Hepatocyte (in vitro differentiated cells): ENCODE measurements at places on chromosomes 3 and 15.

GRCh38 chr15:29612096-29612495 is 210.2 kb downstream of the TJP1 start:
- peak; percentile 30 for DNase-seq

- no peak for DNase-seq
Measured at GRCh38 chr15:47975427-47975826, 145.4 kb upstream of the SLC24A5 start.

DNA sequence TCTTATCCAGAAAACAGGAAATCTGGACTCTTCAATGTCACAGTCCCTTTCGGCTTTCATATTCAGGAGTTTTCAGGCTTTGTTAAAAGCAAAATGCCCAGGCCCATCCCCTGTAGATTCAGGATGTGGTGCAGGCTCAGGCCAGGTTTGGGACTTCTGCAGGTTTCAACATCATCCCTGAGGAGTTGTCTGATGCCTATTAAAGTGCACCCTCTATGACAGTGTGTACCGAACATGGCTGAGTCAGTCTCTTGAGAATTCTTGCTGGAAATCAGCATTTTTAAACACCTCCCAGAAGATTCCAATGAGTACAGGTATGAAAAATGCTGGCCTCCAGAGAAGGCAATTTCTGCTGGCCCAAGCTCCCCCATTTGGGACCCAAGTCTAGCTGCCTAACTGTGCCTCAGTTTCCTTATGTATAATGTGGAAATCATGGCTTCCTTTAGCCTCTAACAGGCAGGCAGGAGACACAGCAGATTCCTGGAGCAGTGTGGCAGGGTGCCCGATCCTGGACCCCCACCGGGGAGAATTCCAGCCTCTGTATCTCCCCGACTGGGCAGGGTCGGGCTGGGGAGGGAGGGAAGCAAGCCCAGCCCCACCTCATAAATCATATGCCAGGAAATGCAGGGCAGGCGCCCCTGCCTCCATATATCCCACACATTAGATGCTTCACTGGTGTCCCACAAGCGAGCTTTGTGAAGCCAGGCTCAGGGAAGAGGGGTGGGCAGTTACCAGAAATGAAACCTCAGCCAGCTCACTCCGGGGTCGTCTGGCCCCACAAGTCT is 44.4 kb upstream of the SLC6A11 start:
- no peak for DNase-seq

GRCh38 chr15:86317384-86317740 is 237.7 kb downstream of the AGBL1 start:
- no peak for DNase-seq

- peak; percentile 79 for DNase-seq
Measured at GRCh38 chr3:38454178-38454883, 641 bp downstream of the ACVR2B start.
